Stimulated activated CD4-positive, alpha-beta T cell treated with anti-CD3 and anti-CD28 coated beads, Interleukin-2, amount 100 ng/mL, for 4 hours (primary cell): ENCODE measurements at places on chromosomes 7 and 10.

- DNase-seq: no peak
Observed at GRCh38 chr7:125775317-125775716, 845.7 kb upstream of the POT1 start.

DNA sequence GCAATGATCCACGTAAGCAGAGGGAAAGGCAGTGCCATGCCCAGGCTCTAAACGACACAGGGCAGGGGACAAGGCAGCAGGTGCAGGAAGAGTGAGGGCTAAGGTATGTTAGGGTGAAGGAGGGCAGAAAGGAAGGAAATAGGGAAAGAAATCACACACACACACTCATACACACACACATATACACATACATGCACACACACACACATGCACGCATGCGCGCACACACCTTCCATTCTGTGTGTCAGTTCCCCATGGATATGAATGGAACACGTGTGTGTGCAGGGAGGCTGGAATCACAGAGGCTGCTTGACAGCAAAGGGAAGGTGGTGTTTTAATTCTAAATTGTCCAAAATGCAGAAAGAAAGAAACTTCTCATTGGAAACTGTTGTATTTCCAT, 6.2 kb upstream of the PHYH start:
- DNase-seq: no peak

- DNase-seq: no peak
Observed at GRCh38 chr7:130560972-130561371, 69.1 kb downstream of the MEST start.

DNA sequence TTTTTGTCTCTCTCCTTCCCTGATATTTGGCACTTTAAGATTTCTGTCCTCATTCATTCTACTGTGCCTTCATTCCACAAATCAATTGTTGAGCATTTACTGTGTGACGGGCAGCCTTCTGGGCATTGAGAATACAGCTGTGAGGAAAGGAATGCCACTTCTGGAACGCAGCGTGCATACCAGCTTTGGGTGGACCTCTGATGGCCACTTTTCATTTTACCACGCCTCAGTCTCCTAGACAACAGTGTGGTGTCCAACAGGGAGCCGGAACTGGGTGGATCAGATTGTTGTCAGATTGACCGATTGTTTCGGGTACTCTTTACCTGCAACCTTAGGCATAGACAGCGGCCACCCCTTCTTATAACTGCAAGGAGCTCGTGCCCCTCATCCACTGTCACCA, 222.7 kb upstream of the DPP6 start:
- no peak for DNase-seq

GRCh38 chr7:96093435-96093834, 228.5 kb downstream of the SLC25A13 start:
- no peak for DNase-seq

- no peak for DNase-seq
Observed at GRCh38 chr10:119700321-119700954, 25.4 kb upstream of the INPP5F start.
